ENCODE measurements at places on chromosomes 2 and 18. TPM values are rescaled to one million over a fixed set of nuclear protein-coding genes. Genes with fewer than 3 reads are reported as not detected.

Gene CCL20
- total RNA-seq: not detected

Gene FAP
- 1.9 TPM for total RNA-seq

DNA sequence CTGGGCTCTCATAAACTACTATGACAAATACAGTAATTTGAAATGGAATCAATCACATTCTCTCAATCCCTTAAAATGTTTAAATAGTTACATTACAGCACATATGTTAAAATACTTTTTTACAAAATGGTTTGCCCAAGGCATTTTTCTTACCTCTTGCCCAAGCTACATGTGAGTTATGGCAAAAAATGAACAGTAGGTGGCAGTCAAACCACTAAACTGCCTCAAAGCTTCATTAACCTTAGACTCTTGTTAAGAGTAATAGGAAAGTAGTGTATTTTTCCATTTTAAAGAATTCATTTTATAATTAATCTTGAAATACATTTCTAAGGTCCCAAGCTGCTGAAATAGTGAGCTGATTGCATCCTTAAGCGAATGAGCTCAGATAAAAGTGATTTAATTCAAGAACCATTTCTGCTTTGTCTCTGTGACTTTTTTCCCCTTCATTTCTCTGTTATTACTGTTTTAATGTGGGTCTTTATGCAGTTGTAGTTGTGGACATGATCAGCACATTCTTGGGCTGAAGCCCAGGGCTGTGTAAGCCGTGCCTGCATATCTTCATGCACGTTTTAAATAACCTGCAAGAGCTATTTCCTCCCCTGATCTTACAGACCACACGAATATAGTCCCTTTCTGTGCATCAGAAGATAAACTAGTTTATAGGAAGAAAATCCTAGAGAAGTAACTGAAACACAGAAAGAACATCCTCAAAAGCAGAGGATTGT, 311.8 kb downstream of the LNPK start:
- peak; percentile 68 for DNase-seq

- DNase-seq: no peak
These were observed 57.5 kb downstream of the MYL12B start for GRCh38 chr18:3319399-3319798.

Gene SERPINB4
- total RNA-seq: not detected

- DNase-seq: no peak
These were observed 988.2 kb downstream of the SUCLG1 start for GRCh38 chr2:83470928-83471327.

Gene PLGLB2
- 0.50 TPM for total RNA-seq

Gene GKN2
- 0.24 TPM for total RNA-seq

DNA sequence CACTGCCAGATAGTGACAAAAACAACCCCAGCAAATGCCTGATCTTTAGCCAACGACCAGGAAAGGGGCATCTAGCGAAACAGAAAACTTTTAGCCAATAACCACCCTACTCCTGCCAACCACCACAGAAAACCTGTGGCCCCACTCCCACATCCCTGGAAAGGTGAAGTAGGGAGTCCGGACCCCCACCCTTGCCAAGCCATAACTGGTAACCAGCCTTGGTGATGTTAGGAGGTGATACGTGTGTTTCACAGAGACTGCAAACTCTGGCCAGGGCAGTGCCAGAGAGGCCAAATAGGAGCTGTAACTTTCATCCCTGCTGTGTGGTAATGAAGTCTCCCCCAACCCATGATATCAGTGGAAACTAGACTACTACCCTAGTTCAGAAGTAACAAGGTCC, 27.6 kb downstream of the SCTR start:
- no peak for DNase-seq

- no peak for DNase-seq
These were observed 41.7 kb downstream of the SUMO1 start for GRCh38 chr2:202196727-202197126.

Gene DYSF
- 13.6 TPM for total RNA-seq

DNA sequence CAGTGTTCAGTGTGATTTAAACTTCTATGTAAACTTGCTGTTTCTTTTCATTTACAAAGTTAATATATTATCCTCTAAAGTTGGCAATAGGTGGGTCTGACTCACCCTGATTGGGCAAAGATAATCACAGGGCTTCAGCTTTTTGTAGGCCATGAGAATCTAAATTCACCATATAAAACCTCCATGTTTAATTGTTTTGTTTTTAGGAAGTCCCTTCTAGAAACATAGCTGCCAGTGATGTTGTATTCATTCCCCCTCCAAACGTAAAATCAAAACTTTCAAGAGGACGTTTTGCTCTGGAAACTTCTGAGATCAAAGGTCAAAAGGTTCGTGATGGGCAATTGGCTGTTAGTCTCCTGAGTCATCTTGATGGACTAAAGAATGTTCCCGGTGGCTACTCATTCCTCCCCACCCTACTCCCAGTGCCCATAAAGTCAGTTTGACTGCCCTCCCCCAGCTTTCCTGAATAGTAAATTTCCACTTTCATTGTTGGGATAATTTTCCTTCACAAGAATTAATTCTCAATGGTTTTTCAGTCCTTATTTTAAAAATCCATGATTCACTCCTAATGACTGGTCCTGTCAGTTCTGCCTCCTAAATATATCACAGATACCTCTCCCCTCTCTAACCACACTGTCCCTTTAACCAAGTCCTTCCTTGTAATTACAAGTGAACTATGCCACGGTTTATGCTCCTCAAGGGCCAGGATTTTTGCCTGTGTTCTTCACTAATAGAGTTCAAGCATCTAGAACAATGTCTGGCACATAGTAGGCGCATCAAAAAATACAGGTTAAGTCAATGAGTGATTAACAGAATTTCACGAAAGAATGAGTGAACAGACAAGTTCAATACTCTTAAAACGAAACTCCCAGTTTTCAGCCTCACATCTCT, 164.4 kb upstream of the VRK2 start:
- peak; percentile 85 for DNase-seq

Gene AQP12B
- not detected for total RNA-seq
